Activated T-cell treated with anti-CD3 and anti-CD28 coated beads, Interleukin-2, amount 50 U/mL, for 24 hours (primary cell): ENCODE measurements at places on chromosomes 5 and 9.

GRCh38 chr5:137303509-137303908 is 195.6 kb downstream of the SPOCK1 start:
- no peak overlapping the region for H3K27ac ChIP-seq
- H3K36me3 ChIP-seq = no peaks in the 10 kb centered on the region
- H3K4me3 ChIP-seq = no peak overlapping the region
- DNase-seq = no peak
- no peaks in the 10 kb centered on the region for H3K4me1 ChIP-seq
- peaks cover 7% of the 10 kb centered on the region for H3K27me3 ChIP-seq

DNA sequence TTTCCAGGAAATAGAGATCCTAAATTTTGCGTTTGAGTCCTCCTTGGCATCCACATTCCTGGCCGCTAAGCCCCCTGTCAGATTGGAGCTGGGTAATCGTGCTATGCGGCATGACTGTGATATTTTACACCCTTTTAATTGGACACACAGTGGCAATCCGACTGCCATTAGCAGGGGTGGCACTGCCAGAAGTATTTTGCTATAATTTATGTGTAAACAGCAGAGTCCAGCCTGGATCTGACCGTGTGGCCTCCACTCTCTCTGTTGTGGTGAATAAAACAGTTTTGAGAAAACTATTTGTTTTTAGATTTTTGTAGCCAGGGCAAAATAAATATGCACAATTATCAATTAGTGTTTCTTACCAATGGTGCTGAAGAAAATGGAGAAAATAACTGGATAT is 281.0 kb upstream of the IRX2 start:
- no peaks in the 10 kb centered on the region for H3K4me1 ChIP-seq
- H3K27ac ChIP-seq = no peak overlapping the region
- no peaks in the 10 kb centered on the region for H3K36me3 ChIP-seq
- no peak for DNase-seq

GRCh38 chr9:89639367-89639795 is 34.6 kb downstream of the GADD45G start:
- no peak overlapping the region for H3K27ac ChIP-seq
- peaks cover 3% of the 10 kb centered on the region for H3K4me1 ChIP-seq
- DNase-seq = no peak

- H3K36me3 ChIP-seq = no peaks in the 10 kb centered on the region
- H3K4me3 ChIP-seq = no peak overlapping the region
- DNase-seq = no peak
- peaks cover 9% of the 10 kb centered on the region for H3K4me1 ChIP-seq
Observed at GRCh38 chr5:146832985-146833732, 45.4 kb downstream of the PPP2R2B start.

DNA sequence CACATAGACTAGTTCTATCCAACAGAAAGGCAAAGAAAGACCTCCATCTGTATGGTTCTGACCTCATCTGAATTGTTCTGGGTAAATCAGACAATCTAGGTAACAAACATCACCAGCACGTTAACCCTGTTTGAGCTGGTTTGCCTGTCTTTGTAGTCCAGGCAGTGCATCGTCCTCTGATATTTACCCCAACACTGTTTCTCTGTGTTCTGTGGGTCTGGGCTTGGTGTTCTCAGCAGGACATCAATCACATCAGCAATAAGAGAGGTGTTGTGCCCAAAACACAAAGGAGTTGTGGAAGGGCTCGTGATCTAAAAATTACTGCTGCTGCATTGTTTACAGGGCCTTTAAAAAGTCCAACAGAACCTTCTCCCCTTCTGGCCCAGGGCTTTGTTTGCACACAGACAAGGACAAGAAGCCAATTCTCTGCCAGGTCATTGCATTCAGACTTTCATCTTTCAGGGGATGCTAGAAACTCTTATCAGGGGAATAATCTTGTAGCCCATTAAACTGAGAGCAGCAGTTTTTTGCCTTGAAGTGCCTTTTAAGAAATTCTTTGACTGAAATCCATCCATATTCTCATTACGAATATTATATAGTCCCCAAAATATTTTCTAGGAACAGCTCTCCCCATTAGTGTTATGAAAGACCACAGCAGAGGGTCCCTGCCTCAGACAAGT is 30.5 kb upstream of the MAP1B start:
- no peaks in the 10 kb centered on the region for H3K4me1 ChIP-seq
- peaks cover 23% of the 10 kb centered on the region for H3K27me3 ChIP-seq
- H3K4me3 ChIP-seq = no peak overlapping the region
- H3K36me3 ChIP-seq = no peaks in the 10 kb centered on the region
- no peak for DNase-seq

- H3K27me3 ChIP-seq = no peaks in the 10 kb centered on the region
- DNase-seq = no peak
Observed at GRCh38 chr9:131954299-131954698, 125.4 kb downstream of the MED27 start.

- no peaks in the 10 kb centered on the region for H3K4me1 ChIP-seq
- H3K4me3 ChIP-seq = no peak overlapping the region
- DNase-seq = no peak
- no peaks in the 10 kb centered on the region for H3K36me3 ChIP-seq
- no peak overlapping the region for H3K27ac ChIP-seq
Observed at GRCh38 chr5:153276151-153276550, 214.3 kb upstream of the GRIA1 start.

- no peaks in the 10 kb centered on the region for H3K27me3 ChIP-seq
- peak overlapping the region; percentile 46 for H3K4me3 ChIP-seq
- peaks cover 55% of the 10 kb centered on the region for H3K4me1 ChIP-seq
- no peak for DNase-seq
Observed at GRCh38 chr5:177132136-177133095, 1.2 kb upstream of the NSD1 start.

DNA sequence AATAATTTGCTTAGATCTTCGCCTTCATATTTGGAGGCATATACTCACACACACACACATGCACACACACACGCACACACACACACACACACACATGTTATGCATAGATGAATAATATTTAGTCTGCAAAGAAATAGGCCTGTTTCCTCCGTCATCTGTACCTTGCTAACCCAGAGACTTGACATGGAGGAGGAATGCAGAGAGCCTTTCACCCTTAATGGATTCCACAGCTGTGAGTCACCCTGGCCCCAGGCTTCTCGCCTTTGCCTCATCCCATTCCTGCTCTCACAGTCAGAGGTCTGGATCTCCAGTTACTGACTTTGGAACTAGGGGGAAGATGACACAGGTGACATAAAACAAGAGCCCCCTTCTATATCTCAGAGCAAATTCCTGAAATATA is 29.7 kb downstream of the ZNF462 start:
- H3K36me3 ChIP-seq = no peaks in the 10 kb centered on the region
- H3K4me1 ChIP-seq = no peaks in the 10 kb centered on the region
- H3K4me3 ChIP-seq = no peak overlapping the region
- no peak for DNase-seq
- H3K27ac ChIP-seq = no peak overlapping the region

GRCh38 chr5:180832638-180833068 is 28.4 kb downstream of the ZFP62 start:
- peak overlapping the region; percentile 97 for H3K4me3 ChIP-seq
- no peaks in the 10 kb centered on the region for H3K27me3 ChIP-seq
- peak; percentile 61 for DNase-seq
- H3K4me1 ChIP-seq = peaks cover 53% of the 10 kb centered on the region

DNA sequence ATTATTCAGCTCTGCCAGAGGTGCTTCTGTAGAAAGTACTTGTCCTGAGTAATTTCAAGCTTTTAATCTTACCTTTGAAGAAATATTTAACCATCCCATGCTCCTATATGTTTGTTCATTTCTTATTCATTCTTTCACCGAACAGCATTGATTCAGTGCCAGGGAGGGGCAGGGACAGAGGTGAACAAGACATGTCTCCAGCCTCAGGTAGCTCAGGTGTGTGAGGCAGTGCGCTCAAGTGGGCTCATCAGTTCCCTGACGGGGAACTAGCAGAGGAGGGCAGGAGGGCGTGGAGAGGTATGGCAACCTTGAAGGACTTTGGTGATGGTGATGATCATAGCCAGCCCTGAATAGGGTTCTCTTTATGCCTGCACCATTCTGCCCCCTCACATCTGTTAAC is 25.9 kb downstream of the ERGIC1 start:
- peaks cover 40% of the 10 kb centered on the region for H3K4me1 ChIP-seq
- H3K27me3 ChIP-seq = no peaks in the 10 kb centered on the region
- H3K27ac ChIP-seq = peak overlapping the region; percentile 57
- H3K36me3 ChIP-seq = no peaks in the 10 kb centered on the region

DNA sequence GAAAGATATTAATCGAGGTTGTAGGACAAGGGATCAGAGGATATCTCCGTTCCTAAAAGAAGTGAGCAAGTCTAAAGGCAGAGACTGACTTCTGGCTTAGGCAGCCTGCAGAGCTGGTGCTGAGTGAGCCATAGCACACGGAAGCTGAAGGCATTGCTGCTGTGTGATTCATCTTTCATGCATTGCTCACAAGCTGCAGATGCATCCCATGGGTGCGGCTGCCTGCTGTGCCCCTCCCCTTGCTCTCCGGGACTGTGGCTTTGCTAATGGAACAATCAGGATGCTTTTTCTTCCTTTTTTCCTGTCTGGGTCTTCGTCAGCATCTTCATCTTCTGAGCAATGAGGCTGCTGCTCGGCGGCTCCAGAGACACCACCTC is 341.4 kb downstream of the DIRAS2 start:
- peaks cover 33% of the 10 kb centered on the region for H3K27me3 ChIP-seq
- no peak overlapping the region for H3K27ac ChIP-seq
- no peaks in the 10 kb centered on the region for H3K4me1 ChIP-seq

DNA sequence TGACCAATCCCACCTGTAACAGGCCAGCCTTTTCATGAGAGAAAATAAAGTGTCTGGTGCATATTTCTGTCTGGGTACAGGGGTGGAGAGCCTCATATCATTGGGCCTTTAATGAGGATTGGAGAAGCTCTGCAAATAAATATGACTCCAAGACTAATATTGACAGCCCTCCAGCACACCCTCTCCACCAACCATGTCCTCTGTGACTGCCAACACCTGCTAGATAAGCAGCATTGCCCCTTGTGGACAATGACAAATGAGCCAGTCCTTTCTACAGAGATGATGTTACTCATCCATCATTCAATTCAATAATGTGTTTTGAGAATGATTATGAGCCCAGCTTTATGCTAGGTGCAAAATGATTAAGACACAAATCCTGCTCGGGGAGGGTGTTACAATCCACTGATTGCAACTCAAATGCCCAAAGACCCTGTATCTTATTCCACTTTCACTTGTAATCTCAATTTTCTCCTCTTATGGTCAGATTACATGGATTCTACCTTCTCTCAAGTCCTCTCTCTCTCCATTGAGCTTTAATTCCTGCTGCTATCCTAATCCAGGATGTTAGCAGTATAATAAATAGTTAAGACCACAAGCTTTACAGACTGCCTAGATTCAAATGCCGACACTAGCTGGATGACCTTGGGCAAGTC is 2.1 kb upstream of the GFRA3 start:
- H3K4me1 ChIP-seq = peaks cover 12% of the 10 kb centered on the region
- H3K27me3 ChIP-seq = peaks cover 40% of the 10 kb centered on the region
- no peak overlapping the region for H3K27ac ChIP-seq
- no peak for DNase-seq
- H3K4me3 ChIP-seq = no peak overlapping the region
- no peaks in the 10 kb centered on the region for H3K36me3 ChIP-seq

DNA sequence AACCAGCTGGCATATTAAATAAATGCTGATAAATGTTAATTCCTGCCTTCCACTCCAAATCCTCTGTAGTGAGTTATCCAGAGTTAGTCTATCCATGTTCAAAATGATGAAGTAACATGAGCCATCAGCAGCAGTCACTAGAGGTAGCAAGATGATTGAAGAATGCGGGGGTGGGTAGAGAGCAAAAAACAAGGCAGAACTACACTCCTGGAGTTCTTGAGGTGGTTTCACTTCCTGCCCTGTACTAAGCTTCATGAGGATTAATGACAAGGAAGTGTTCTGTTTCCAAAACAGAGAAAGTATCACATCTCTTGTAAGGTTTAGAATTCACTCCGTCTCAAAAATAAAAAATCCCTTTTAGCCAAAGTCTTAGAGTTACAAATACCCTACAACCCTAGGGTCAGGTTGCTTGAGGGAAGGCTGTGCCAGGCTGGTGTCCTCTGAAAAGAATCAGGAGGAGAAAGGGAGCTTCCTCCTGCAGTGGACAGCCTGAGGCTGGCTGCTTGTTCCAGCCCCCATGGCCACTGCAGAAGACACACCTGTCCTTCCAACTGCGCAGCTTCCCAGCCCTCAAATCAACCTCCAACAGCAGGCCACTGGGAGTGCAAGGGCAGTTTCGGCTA is 180.2 kb downstream of the DENND1A start:
- no peak overlapping the region for H3K27ac ChIP-seq
- no peak overlapping the region for H3K4me3 ChIP-seq
- DNase-seq = no peak
- peaks cover 23% of the 10 kb centered on the region for H3K4me1 ChIP-seq
